ENCODE measurements at places on chromosomes 7 and 10.

GRCh38 chr10:31099664-31100063, 68.0 kb upstream of the ZNF438 start:
- DNase-seq = no peak

GRCh38 chr7:98598846-98599615, 18.1 kb upstream of the NPTX2 start:
- DNase-seq = no peak

DNA sequence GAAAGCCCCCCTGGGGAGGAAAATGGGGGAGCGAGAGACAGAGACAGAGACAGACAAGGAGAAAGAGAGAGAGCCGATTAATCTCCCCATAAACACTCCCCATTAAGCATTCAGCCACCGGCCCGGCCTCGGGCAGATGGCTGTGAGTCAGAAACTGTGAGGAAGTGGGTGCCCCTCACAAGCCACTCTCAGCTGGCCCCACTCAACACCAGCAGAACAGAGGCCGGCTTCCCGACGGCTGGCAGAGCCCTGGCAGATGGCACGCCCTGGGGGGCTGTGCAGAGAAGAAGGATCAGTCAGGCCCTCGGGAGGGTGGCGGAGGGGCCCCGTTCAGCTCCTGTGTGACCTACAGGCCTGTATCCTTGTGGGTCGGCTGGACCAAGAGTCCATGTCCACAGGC, 41.2 kb downstream of the CAMK2B start:
- no peak for DNase-seq

- DNase-seq = no peak
Observed at GRCh38 chr10:43972976-43973647, 324.4 kb upstream of the ZNF32 start.

DNA sequence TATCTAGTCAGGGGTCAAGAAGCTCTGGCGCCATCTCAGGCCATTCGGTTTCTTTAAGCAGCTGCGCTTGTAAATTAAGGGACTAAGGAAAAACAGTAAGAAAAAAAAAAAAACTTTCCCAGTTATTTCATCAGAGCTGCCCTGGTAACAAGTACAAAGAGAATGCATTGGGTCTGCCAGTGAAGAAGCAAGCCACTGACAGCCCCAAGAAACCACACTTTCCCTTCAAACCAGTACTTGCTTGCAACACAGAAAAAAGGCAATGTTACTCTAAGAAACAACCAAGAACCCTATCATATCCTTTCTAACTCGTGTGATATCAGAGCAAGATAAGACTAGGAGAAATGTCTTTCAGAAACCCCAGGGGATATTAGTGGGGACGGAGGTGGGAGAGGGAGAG, 40.6 kb upstream of the AOAH start:
- no peak for DNase-seq

DNA sequence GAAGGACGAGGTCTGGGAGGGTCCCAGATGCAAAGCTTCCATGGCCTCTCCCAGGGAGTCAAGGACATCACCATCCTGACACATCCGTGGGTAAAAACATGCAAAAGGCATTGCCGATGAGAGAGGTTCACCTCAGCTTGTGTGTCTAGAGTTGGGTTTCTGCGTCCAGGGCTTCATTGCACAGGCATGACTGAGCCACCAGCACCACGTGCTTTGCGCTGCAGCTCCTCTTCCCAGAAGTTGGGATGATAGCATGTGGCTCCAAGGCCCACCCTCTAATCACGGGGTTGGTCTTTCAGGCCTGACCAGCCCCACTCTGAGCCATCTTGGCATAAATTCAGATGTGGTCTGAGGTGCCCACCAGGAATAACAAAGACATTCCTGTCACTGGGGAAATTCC, 7.1 kb upstream of the RASGEF1A start:
- no peak for DNase-seq

GRCh38 chr10:116143673-116144222, 129.3 kb downstream of the GFRA1 start:
- no peak for DNase-seq

DNA sequence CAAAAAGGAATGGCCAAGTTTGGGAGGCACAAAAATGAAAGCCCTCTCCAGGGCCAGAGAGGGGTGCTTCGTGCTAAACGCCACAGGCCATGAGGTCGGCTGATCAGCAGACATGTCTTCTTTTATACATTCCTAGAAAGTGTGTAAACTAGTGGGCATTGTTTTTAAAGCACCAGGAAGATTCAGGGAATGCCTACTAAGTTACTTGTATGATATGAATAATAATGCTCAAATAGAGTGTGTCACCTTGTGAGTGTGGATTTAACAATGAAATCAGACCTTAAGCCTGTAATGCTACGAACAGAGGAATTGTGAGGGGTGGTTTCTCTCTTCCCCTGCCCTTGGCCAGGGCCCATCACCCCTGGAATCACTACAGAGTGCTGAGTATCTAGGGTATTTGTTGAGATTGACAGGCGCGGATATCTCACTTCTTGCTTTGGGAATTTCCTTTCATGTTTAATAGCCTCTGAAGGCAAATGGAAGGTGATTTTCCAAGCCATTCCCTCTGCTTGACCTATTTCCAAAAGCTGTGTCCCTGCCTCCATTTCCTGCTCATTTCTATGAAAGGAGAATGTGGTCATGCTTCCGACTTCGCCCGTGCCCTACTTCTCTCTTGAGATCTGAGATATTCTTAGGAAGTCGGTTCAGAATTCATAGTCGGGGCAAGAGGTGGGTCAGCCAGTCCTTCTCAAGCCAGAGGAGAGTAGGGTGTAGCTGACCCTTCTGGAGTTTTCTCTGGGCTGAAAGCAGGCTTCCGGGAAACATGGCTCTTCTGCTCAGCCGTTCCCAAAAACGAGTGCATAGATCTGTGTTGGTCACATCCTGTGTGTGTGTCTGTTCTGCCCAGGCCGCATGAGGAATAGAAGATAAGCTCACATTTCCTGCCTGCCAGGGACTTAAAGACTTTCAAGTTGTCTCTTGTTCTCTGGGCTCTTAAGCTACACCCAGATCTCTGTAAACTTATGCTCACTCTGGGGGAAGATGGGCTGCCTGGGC, 167.8 kb upstream of the ITGB1 start:
- no peak for DNase-seq

Data from HS-27A (cell line).